ENCODE measurements at places on chromosomes 13 and 19.

DNA sequence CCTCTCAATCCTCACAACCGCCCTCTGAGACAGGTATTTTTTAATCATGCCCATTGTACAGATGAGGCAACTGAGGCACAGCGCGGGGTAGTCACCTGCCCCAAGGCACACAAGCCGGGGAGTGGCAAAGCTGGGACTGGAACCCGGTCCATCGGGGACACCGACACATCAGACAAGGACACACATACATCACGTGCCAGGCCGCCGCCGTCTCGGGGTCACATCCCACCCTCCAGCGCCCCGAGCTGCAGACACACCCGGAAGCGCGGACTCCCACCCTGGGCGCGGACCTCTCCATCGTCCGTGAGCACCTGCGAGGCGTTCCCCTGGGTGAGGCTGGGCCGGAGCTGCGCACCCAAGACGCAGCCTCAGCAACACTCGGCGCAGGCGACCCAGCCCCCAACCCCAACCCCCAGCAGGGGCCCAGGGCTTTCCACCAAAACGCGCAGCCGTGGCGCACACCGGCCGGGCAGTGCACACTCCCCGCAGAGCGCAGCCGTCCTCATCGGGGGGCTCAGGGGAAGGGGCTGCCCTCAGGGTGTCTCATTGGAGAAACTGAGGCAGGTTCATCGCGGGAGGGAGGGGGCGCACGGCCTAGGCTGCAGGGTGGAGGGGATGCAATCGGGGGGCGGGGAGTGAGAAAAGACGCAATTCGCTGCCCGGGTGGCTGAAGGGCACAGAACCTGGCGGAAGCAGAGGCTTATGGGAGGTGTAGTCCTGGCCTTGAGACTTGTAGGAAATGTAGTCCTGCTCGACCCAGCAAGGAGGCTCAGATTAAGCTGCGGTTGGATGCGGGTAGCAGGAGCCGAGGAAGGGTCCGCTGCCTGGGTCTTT, 1.9 kb upstream of the LMTK3 start:
- DNase-seq, result peak; percentile 79

- no peak for DNase-seq
Measured at GRCh38 chr13:77878190-77878589, 40.4 kb downstream of the EDNRB start.

- no peak for DNase-seq
Measured at GRCh38 chr13:109785141-109785891, 1.1 kb downstream of the IRS2 start.

DNA sequence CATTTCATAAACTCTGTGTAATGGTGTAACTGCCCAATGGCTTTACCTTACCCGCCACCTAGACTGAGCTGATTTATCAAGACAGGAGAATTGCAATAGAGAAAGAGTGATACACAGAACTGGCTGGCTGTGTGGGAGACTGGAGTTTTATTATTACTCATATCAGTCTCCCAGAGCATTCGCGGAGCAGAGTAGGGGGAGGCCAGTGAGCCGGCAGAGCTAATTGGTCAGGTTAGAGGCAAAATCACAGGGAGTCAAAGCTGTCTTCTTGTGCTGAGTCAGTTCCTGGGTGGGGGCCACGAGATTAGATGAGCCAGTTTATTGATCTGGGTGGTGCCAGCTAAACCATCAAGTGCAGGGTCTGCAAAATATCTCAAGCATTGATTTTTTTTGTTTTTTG, 23.4 kb upstream of the SLITRK1 start:
- DNase-seq, result no peak

DNA sequence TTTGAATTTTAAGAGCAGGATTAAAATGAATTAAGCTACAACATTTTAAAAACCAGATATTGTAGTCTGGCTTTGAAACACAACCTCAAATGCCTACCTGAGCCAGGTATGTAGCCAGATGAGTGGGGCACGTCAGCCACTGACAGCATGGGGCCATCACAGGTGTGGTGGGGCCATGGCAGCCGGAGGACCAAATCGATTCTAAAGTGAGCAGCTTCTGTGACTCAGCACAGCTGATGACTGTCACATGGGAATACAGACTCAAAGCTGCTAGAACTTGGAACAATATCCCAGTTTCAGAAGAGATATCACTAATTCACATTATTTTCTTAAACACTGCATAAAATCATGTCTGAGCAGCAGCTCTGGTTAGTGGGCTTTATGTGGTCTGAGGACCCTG, 52.8 kb downstream of the SERP2 start:
- DNase-seq, result no peak

DNA sequence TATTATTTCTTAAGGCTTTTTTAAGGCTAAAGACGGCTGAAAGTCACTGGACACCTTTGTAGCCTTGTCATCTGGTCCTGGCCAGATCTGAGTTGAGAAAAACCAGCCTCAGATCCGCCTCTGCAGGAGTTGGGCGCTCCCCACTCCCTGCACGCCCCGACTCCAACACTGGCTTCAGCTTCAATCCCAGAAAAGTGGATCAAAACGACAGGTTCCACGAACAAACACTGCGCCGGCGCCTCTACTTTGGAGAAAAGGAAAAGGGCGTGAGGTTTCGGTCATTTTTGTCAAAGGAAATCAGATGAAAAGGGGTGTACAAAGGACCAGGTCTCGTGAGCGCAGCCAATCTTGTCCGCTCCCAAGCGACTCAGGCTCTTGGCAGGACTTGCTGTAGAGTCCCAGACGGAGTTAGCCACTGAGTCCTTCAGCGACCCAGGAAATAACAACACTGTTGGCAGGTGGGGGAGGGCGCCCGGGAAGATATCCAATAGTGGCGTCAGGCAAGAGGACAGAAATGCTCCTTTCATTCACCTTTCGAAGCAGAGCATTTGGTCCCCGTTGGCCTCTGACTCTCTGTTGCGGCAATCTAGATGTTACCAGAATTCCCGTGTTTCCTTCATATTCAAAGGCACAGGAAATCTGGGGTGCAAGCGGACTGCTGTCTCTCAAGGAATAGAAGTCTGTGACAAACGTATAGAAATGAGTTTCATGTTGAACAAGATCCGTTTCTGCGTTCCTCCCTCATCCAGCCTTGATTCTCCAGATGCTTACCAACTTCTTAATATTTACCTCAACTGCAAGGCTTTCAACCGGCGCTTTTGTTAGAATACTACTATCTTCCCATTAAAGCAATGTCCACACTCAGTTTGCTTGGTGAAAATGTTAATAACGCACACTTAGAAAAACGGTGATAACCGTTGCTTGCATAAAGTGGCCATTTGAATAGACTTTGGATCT, 1.8 kb upstream of the CCNA1 start:
- DNase-seq, result no peak

DNA sequence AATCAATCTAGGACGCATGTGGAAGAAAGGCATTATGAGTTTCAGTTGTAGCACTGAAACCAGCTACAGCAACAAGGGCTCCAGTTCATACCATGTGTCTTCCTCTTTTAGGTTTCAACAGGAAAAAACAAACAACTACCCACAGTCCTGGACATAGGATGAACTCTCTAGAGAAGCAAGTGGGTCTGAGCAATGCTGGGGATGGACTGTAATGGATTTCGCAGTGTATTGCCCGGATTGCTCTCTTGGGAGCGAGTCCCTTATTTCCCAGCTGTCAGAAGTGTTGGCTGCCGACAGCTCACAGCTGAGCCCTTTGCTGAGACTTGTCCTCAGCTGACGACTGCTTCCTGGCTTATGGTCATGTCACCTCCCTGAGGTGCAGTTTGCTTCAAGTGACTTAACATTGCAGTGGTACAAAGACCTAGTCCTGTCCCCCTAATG, 12.1 kb upstream of the MYCBP2 start:
- DNase-seq, result no peak

- no peak for DNase-seq
Measured at GRCh38 chr13:110261166-110262081, 45.5 kb downstream of the COL4A1 start.

Measured in T47D (cell line).